Bone marrow (tissue), 2 donors: ENCODE measurements at places on chromosomes 7 and 10.

DNA sequence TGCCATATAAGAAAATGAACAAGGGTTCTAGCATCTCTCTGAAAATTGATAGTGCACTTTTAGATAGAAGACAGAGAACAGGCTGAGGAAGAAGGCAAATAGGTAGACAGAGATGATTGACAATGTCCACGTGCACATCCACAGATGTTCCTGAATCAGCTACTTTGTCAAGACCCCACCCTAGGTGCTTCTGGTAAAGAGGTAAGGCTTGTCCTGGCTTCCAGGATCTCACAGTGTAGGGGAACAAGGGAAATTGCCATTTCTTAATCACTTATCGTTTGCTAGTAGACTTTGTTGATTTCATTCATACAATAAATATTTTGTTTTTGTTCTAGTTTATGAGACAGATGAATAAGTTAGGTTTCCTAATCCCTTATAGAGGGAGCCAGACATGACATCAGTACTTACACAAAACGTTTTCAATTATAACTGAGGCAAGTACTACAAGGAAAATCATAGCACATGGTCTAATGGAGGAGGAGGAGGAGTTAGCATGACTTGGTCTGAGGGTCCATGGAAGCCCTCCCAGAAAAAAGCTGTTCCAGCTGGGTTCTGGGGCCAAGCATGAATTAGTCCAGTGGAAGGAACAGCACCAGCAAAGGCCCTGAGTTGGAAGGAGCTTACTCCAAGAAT lies 115.9 kb upstream of the ARID5B start:
- DNase-seq: no peak

DNA sequence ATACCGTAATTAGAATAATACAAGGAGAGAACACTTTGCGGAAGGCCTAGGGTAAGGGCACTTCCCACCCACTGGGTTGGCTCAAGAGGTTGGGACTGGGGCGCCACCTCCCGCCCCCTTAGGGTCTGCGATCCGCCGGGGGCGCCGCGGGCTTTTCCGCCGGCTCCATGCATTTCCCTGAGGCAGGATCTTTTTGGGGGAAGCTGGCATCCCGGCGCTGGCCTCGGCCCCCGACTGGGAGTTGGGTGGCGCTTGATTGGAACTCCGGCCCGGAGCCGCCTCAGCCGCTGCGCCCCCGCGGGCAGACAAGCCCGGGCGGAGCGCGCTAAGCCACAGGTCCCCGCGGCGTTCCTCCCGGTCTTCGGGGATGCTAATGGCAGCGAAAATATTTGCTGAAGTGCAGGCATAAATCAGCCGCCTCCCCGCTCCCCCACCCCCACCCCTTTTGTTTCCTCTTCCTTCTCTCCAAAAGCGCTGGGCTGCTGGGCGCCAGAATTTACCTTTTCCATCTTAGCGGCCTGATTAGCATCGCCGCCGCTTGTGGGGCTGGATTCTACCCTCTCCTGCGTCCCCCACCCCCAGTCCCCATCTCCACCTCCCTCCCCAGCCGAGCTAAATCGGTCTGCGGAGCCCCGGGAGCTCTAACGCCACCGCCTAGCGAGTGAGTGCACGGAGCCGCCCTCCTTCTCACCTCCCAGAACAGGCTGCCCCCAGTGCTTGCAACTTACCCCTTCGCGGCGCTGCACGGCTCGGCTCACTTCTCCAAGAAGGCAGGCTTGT lies 5.1 kb downstream of the UNC5B start:
- no peak for DNase-seq

DNA sequence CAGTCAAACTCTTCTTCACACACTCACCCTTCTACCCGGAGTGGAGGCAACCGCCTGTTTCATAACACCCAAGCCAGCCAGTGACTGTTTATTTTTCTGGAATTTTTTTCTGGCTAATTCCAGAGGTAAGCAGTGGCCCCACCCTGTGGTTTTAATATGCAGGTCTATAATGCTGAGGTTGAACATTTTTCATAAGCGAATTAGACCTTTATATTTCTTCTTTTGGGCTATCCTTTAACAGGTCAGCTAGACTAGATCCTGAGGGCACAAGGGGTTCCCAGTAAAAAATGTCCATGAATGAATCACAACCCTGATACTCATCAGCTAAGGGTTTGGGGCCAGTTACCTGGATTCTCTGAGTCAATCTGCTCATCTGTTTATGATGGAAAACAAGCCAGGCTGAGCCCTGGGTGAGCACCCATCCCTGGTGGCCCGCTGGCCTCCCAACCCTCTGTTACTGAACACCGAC lies 76.2 kb downstream of the GRB10 start:
- DNase-seq: no peak

DNA sequence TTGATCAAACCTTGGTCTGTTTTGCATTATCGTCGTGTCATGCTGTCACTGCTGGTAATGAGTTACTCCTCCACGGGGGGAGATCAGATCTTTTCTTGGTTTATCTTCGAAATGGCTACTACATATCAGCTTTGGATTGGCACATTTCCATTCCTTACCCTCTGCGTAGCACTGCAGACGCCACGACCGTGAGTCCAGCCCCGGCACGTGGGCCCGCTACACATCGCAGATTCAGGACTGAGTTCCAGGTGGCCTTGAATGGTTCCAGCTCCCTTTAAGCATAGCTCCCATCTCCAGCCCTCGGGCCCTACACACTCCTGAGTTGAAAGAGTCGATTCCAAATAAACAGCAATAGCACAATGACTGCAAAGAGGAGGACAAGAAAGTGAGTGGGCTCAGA lies 238.6 kb upstream of the PFKP start:
- no peak for DNase-seq

DNA sequence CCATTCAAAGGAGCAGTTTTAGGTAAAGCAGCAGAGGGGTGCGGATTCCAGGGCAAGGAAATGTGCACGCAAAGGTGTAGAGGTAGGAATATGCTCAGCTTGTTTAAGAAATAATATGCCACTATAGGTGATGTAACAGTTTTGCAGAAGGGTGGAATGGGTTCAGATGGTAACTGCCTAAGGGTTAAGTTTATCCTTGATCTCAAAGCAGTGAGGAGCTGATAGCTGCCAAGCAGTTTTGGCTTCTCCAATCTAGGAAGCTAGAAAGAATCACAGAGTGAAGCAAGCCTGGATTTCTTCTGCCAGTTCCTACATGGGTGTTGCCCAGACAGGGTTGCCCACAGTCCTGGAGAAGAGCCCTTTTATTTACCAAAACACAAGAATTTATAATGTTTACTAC lies 6.0 kb downstream of the ACADSB start:
- no peak for DNase-seq

DNA sequence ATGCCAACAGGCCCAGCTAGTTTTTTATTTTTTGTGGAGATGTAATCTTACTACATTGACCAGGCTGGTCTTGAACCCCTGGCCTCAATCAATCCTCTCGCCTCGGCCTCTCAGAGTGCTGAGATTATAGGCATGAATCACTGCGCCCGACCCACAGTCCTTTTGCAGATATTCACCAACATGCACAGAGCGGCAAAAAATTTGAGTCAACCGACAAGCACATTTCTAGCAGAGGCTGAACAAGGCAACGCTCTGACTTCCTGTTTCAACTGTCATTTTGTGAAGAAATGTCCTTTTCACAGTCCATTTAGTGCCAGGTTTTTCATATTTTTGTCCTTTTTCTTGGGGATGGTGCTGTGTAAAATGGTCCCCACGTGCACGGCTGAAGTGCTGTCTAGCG lies 71.1 kb upstream of the KAT6B start:
- DNase-seq: no peak
